ENCODE measurements at places on chromosomes 2 and 18.

DNA sequence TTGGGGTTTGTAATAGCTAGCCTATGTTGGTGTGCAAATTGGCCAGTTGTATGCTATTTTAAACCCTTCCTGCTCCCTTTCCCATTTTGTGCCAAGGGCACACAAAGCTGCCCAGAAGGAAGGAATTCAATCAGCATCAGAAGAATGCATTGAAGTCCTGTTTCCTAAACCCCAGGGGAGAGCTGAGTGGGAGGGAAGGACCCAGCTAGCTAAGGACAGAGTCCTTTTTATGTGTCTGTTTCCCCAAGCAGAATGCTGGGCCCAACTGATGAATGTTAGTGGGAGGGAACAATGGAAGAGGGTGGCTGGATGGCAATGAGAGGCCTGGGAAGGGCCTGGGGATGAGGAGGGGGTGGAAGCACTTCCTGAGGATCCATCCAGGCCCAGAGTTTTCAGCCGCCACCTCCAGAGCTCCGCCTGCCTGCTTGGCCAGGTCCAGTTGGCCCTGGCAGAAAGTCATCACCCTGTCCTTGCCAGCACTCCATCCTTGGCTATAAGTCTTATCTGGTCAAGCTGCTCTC is 32.7 kb downstream of the MEX3C start:
- DNase-seq = no peak

DNA sequence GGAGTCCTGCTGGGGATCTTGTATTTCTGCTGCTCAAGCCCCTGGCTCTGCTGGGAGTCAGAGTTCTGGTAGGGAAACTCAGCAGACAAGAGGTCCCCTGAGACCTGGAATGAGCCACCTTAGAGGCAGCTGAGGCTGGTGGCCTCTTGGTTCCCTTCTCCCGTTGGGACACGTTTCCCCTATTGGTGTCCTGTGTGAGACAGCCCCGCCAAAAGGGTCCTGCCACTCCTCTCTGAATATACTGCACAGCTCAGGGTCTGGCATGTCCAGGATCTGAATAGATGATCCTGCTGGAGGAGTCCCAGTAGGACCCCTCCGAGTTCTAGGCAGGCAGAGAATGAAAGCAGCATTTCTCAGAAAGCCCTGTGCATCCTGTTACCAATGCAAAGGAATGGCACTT is 2.0 kb upstream of the RALB start:
- no peak for DNase-seq

DNA sequence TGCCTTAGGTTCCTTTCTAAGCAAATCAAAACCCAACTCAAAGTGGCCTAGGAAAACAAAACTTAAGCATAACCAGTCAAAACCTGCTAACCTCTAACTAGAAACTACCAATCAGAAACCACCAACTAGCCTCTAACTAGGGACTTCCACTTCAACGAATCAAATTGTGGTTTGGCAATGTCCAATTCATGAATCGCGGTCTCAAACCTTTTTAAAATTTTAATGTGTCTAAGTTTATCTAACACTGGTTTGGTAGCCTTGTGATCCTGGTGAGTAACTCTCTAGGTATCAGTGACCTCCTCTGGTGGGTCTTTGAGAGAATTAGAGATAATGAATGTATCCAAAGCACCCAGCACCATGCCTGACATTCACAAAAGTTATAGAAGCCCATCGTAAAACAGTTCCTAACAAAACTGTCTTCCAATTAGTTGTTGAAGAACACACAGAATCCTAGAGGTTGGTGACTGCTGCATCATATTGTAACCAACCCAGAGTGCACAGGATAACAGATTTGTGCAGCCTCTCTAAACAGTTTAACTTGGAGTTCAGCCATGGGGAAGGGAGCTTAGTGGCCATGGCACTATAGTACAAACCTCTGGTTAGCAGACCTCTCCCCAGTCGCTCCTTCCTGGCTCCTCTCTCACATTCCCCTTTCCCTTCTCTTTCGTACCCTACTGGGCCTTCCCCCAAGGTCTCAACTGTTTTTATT is 45.2 kb upstream of the B3GNT2 start:
- DNase-seq = no peak

DNA sequence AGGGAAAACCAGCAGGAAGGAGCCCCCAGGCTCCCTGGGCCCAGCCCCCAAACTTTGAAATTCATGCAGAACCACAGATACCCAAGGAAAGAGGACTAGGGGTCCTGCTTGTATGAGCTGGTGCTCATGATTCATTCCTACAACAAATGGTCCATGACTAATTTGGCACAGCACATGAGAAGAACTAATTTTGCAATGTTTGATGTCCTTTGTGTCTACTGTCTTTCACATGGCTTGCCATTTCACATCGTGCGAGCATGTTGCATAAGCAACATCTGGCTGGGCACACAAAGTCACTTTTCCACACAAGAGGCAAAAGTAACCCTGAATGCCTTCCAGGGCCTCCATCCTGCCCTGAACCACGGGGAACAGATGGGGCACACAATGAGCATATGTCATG is 149.6 kb upstream of the APCDD1 start:
- DNase-seq = no peak

- DNase-seq = peak; percentile 55
These were observed 34.3 kb upstream of the ATP6V1B1 start for GRCh38 chr2:70901227-70902066.

DNA sequence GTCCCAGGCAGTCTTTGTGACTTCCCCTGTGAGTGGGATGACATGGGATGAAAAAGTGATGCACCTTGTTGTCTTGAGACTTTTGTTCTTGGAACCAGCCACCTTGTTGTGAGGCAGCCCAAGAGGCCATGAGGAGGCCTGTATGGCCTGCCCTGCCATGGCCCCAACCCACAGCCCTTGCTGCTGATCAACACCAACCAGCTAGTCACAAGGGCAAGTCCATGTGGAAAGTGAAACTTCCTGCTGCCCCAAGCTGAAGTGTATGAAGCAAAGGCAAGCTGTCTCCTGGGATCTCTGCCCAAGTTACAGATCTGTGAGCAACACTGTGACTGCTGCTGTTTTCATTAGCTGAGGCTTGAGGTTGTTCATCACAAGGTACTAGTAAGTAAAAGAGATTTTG is 21.6 kb downstream of the TMEM18 start:
- DNase-seq = no peak

DNA sequence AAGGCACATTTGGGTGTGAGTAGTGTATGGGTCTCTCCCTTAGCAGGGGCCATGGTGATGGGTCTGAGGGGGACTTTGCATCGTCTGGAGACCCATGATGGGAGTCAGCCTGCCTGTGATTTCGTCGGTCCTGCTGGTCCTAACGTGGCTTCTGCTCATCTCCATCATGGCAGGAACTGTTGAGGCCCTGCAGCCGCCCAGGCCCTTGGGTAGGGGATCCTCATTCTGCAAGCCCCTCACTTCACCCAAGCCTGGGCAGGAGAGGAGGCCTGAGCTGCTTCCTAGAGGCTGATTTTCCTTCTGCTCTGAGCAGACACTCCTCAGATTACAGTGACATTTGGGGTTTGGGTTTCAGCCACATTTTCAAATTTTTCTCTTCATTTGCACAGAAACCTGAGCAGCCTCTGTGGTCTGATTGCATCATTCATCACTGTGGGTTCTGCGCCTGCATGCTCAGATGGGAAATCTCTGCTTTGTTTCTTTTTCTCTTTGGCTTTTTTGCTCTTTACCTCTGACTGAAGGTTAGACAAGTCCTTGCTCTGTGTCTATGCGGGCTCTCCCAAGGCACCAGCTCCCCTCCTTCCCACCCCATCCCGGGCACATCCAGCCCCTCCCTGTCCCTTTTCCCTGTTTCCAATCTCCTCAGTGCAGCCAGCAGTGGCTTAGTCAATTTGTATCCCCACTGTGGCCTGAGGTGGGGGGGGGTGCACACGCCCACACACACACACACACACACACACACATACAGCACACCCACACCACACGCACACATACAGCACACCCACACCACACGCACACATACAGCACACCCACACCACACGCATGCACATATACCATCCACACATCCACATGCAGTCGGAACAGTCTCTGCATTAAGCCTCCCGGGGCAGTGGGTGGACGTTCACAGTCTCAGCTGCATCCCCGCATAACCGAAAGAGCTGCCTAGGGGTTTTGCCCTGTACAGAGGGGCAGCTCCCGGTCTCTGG is 305.4 kb upstream of the HS6ST1 start:
- peak; percentile 67 for DNase-seq

GRCh38 chr2:239142806-239143205 is 258.0 kb downstream of the HDAC4 start:
- no peak for DNase-seq

Measured in KBM-7 (cell line).